CD14-positive monocyte (primary cell): ENCODE measurements at places on chromosomes 1 and 21. TPM values are rescaled to one million over a fixed set of nuclear protein-coding genes. Genes with fewer than 3 reads are reported as not detected.

TIPRL gene
- polyA plus RNA-seq: 30.2 TPM

COL6A2 gene
- polyA plus RNA-seq: 0.01 and 0.15 TPM in 2 replicates

KRTAP13-2 gene
- polyA plus RNA-seq: not detected in 2 replicates

COL6A1 gene
- 0.09 and 0.11 TPM in 2 replicates for polyA plus RNA-seq

IL12RB2 gene
- 0.03 TPM in 1 of 2 replicates, not detected in the other for polyA plus RNA-seq

TMEM79 gene
- 1.4 TPM for polyA plus RNA-seq

BLZF1 gene
- polyA plus RNA-seq: 1.8 and 5.5 TPM in 2 replicates

SLC44A5 gene
- not detected for polyA plus RNA-seq

GIPC2 gene
- polyA plus RNA-seq: not detected

MYOC gene
- not detected for polyA plus RNA-seq

ZFP69 gene
- polyA plus RNA-seq: 3.8 TPM

CD101 gene
- polyA plus RNA-seq: 24.6 and 27.2 TPM in 2 replicates

TMEM52 gene
- polyA plus RNA-seq: 0.36 and 2.3 TPM in 2 replicates

GPR89B gene
- 2.5 TPM for polyA plus RNA-seq

PLEKHN1 gene
- polyA plus RNA-seq: 1.5 and 1.7 TPM in 2 replicates

MEX3A gene
- polyA plus RNA-seq: not detected in 2 replicates

GLIS1 gene
- polyA plus RNA-seq: not detected

HPCAL4 gene
- 0.03 TPM for polyA plus RNA-seq

IL19 gene
- polyA plus RNA-seq: not detected

RXFP4 gene
- polyA plus RNA-seq: 0.08 TPM in 1 of 2 replicates, not detected in the other

CD1B gene
- 1.5 and 2.3 TPM in 2 replicates for polyA plus RNA-seq
